ENCODE measurements at places on chromosomes 7 and 10.

DNA sequence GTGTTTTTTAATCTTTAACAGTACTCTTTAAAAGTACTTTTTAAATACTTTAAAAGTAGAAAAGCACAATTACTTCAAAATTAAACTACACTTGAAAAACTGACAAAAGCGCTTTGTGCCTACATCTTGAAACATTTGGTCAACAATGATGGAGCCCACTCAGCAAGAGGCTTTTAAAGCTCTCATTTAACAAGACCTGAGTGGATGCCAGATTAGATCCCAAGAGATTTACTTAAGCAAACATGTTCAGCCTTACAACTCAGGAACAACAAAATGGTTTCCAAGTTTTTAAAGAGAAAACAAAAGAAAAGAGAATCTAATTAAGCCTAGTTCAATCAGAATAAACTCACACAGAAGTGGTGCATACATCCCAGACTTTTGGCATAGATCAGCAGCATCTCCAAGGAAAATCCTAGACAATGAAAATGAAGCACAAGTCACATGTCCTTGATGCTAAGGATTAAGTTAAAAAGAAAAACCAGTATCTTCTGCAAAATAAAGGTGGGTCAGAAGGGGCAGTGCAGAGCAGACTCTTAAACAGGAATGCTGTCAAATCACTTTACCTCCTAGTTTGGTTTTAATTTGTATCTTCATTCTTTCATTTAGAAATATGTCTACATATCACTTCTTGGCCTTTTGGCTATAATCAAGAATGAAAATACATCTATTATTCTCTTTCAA lies 26.2 kb downstream of the HIBADH start:
- DNase-seq: peak; percentile 58

DNA sequence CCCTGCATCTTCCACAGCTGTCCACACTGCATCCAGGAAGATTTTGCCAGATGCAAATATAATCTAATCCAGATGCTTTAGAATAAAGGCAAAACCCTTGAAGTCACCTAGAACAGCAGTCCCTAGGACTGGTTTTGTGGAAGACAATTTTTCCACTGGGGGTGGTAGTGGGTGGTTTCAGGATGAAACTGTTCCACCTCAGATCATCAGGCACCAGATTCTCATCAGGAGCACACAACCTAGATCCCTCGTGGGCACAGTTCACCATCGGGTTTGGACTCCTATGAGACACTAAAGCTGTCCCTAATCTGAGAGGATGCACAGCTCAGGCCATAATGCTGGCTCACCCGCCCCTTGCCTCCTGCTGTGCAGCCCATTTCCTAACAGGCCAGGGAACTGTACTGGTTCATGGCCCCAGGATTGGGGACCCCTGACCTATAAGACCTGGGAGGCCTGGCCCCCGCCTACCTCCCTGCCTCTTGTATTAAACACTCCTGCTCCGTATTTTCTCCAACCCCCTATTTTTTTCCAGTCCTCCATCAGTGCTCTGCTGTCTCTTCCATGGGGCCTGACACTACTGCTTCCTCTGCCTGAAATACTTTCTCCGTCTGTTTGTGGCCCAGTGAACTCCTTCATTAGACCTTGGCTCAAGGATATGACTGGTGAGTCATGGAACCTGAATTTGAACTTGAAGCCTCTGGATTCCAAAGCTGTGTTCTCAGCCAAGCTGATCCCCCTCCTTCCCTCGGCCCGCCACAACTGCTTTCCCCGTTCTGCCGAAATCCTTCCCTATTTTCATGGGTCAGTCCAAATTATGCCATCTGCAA lies 79.9 kb upstream of the RHEB start:
- DNase-seq: no peak

DNA sequence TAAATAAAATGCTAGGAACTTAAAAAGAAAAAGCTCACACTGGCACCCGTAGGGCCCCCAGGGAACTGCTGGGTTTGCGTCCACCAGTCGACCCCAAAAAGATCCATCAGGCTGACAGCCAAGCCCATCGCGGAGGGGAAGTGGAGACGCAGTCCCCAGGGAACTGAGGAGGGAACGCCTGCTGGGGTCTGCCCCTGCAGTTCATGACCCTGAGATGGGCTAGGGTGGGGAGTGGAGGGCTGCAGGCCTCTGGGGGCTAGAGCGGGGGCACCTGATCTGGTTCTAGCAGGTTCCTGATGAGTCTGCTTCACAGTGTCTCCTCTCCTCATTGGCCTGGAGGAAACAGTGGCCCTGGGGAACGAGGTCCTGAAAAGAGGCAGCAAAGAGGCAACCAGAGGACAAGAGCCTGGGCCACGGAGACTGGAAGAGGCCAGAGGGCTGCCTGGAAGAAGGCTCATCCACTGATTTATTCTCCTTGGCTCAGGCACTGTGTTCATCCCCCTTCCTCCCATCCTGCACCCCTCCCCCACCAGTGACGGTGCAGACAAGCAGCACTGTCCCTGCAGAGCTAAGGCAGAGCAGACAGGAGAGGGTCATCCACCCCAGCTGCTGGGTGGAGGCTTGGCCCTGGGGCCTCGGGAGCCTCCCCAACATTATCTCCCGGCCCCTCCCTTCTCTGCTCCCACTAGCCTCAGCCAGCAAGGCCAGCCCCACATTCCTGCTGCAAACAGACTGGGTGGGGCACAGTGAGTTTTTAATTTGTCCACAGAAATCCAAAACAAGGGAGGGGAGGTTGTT lies 24.7 kb upstream of the HSPA12A start:
- DNase-seq: no peak

DNA sequence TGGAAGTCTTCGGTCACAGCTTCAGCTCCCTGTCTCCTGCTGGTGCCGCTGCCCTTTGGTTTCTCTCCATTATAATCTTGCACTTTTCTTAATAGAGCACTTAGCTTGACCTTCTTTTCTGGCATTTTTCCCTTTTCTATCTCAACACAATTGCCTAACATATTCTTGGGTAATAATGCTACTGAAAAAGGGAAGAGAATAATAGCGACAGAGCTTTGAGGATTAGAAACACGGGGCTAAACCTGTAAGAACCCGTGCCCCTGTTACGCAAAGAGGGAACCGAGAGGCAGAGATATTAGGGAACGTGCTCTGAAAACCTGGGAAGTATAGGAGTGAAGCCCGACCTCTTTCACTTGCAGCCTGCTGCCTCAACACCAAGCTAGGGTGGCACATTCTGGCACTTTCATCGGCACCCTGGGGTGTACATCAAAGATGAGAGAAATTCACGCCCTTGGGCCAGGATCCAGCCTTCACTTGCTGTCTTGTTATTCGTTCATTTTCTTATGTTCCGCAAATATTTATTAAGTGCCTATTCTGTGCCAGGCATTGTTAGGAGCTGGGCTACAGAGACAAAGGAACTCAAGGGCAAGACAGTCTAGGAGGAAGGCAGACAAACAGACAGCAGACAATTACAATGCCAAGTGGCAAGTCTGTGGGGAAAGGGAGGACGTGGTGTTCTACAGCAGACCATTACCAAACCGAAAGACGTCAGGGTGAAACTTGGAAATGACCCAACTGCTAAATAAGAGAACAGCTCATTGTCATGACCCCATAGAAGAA lies 33.0 kb upstream of the GALNTL5 start:
- no peak for DNase-seq

DNA sequence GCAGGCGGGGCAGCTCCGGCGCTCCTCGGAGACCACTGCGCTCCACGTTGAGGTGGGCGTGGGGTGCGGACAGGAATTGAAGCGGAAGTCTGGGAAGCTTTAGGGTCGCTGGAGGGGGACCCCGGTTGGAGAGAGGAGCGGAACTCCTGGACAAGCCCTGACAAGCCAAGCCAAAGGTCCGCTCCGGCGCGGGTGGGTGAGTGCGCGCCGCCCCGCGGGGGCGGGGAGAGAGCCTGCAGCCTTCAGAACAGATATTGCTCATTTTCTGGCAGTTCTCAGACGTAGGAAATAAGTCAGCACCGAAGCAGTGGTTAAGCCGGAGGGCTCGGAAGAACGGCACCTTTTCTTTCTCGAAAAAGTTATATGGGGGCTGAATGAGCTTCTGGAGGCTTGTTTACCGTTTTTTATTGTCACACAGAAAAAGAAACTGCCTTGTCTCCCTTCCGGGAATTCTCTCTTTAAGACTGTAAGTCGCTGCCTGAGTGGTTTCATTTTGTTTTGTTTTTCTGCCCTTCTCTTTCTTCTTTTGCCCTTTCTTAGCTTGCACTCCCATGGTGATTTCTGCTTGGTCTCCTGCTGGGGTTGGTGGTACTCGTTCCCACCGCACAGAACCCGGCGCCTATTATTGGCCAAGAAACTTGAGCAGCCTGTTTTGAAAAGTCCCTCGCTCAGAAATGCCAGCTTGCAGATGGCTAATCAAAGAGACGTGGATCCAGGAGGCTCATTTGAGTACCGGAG lies 732 bp downstream of the FAS start:
- DNase-seq: peak; percentile 37

DNA sequence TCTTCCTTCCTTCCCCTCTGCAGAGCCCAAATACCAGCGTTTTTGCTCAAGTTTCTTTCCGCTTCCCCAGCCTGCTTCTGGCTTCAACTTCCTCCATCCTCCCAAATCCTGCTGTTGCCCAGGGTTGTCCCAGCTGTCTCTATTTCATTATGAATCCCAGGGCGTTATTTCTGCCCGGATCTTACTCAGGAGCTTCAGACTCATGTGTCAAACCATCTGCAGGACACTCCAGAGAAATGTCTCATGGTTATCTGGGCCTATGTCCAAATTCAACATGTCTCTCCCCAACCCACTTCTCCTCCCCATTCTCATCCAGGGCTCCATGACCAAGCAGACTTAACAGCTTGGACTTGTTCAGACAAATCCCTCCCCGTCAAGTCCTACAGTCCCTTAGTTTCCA lies 15.6 kb downstream of the ARHGAP22 start:
- peak; percentile 63 for DNase-seq

GRCh38 chr10:130495891-130496636 lies 359.9 kb downstream of the GLRX3 start:
- DNase-seq: no peak

DNA sequence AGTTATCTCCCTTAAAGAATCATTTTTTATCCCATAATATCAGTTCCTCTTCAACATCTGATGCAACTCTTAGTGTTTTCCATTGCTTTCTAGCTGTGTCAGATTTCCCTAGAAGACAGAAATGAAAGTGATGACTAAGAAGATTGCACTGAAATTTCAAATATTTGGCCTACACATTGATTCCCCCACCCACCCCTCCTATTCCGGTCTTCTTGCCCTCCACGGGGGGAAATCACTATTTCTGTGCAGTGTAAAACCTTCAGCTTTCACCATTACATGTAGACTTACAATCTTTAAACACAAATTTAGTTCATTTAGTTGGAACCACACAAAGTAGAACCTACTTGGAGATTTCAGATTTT lies 63.7 kb upstream of the IL6 start:
- DNase-seq: no peak

DNA sequence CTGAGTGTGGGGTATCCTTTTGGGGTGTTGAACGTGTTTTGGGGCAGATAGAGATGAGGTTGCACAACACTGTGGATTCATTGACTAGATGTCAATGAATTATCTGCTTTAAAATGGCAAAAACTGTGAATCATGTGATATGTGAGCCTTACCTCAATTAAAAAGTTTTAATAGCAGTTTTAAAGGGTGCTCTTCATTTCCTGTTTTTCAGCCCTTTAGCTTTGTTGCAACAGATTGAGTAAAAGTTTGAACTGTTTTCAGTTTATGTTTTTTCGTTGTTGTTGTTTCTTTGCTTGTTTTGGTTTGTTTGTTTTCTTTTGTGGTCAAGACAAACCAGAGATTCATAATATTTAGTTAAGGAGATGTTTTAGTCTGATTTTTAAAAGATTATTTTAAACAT lies 9.4 kb downstream of the TAS2R41 start:
- DNase-seq: no peak

DNA sequence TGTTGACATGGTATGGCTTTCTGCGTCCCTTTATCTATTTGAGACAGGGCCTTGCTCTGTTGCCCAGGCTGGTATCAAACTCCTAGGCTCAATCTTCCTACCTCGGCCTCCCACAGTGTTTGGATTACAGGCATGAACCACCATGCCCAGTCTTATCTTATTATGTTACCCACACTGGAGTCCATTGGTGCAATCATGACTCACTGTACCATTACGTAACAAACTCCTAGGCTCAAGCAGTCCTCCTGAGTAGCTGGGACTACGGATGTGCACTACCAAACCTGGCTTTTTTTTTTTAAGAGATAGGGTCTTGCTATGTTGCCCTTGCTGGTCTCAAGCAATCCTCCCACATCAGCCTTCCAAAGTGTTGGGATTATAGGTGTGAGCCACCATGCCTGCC lies 66.7 kb downstream of the CCDC3 start:
- no peak for DNase-seq

GRCh38 chr7:112103246-112103645 lies 103.0 kb downstream of the DOCK4 start:
- DNase-seq: no peak

- DNase-seq: no peak
Measured at GRCh38 chr10:69215405-69216171, 4.5 kb upstream of the HKDC1 start.

GRCh38 chr10:86813101-86813500 lies 56.7 kb downstream of the BMPR1A start:
- no peak for DNase-seq

DNA sequence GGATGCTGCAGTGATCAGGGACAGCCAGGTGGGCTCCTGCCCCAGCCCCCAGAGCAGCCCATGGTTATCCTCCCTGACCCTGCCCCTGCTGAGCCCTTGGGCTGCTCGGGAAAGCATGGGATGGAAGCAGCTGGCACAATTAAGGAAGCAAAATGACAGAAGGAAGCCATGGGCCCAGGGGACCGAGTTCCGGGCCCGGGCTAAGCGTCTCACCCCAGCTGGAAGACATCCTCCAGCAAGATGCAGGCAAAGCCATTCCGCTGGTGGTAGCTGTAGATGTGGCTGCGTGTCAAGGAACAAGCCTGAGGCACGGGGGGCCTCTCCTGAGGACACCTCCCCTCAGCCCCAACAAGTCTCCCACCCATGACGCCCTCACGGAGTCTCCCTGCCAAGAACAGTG lies 1.1 kb downstream of the ATG9B start:
- no peak for DNase-seq

GRCh38 chr10:113033991-113034390 lies 83.9 kb downstream of the TCF7L2 start:
- no peak for DNase-seq

DNA sequence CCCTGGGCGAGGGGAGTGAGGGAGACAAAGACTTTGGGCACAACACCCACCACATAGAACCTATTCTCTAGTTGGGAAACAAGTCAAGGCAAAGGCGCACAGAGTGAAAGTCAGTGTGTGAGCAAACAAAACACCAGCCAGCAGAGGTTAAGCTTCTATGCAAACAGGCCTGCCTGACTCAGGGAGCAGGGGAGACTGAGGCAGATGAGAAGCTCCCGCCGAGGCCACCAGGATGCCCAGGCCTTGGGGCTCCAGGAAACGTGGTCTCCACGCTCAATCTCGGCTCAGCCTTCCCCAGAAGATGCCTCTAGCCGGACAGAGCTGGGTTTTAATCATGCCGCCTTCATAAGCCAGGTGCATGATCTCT lies 74.1 kb upstream of the KCNMA1 start:
- no peak for DNase-seq
